ENCODE measurements at places on chromosomes 2 and 18. TPM values are rescaled to one million over a fixed set of nuclear protein-coding genes. Genes with fewer than 3 reads are reported as not detected.

ALPG gene
- not detected for total RNA-seq

KYNU gene
- 3.5 TPM for total RNA-seq

GPR35 gene
- total RNA-seq: 1.2 TPM

OBSL1 gene
- total RNA-seq: 149 TPM

PROM2 gene
- total RNA-seq: 5.7 TPM

SPP2 gene
- total RNA-seq: not detected

All from camera-type eye (tissue), 1 donor.